ENCODE measurements at places on chromosomes 6 and 20.

DNA sequence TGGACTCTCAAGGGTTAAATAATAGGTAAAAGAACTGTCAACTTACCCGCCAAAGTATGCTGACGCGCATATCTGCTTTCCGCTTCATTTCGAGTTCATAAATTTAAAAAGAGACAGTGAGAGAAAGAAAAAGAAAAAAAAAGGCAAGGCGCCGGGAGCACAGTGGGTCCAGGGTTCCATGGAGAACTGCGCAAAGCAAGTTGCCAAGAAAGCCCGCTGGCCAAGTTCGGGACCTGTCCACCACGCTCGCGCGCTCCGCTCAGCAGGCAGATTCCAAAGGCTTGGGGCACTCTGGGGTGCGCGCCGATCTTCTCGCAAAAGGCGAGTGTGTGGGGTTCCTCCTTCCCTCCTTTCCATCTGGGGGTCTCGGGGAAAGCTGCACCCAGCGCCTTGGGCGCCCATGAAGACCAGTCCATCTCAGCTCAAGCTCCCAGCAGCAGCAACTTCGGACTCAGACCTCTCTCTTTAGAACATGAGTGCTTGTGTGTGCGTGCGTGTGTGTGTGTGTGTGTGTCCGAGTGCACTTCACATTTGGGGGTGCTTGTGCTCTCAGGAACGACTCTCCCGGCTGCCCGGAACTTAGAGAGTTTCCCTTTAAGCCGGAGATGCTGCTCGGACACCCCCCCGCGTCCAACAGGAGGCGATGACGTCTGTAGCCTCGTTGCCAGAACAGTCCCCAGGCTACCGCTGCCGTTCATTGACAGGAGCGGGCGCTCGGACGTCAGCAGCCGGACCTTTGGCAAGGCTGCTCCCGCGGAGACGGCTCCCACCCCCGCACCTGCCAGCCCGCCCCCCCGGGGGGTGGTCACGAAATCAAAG lies 180.0 kb downstream of the TBXT start:
- no peak for DNase-seq

DNA sequence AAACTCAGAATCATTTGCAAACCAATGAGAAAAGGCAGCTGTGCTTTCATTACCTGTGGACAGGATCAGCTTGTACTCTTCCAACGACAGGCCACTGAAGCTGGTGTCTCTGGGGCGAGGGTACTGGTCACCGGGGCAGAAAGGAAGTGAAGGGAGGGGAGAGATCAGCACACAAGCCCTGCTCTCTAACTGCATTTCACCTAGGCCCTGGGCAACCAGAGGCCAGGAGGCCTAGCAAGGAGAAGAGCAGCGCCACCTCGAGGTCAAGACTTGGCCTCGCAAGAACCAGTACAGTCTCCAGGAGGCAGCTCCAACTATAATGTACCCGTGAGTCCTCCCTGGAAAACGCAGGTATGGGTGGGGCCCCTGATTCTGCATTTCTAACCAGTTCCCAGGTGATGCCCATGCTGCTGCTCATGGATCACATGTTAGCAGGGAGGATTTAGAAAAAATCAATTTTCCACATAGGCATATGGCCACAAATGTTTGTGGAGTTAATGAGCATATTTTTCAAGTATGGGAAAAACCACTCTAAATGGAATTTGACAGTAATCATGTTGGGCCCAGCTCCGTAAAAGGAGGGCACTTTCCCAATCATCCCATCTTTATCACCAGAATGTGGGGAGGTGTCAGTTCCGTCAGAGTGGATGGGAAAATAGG lies 11.0 kb downstream of the UQCC2 start:
- peak; percentile 59 for DNase-seq

DNA sequence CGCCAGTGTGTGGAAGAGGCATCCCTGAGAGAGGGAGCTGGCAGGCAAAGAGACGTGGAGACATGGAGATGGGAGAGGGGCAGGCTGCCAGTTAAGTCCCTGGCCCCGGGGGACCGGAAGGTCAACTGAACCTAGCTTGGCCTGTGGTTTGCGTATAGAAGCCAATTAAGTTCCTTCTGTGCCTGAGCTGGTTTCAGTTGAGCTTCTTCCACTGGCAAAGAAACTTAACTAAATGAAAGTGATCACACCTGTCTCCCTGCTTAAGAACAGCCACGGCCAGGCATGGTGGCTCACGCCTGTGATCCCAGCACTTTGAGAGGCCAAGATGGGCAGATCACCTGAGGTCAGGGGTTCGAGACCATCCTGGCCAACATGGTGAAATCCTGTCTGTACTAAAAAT lies 26.7 kb upstream of the NNAT start:
- DNase-seq: no peak

- DNase-seq: no peak
Observed at GRCh38 chr20:48558906-48559305, 268.9 kb downstream of the PREX1 start.

DNA sequence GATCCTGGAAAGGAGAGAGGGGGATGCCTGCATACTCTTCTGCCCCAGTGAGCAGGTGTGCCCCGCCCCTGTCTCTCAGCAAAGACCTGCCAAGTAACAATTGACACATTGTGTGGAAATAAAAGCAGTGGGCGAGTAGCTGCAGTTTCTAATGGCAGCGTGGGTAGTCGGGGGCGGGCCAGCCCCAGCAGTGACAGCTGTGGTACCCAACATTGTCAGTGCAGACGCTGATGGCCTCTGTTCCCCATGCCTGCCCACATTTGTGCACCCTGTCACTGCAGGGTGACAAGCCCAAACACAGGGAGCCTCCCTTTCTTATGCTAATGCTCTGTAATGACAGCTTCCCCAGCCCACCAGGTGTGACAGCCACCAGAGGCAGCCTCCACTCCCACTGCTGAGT lies 491.7 kb downstream of the DHX35 start:
- no peak for DNase-seq

- DNase-seq: no peak
Observed at GRCh38 chr6:107770541-107770940, 53.6 kb downstream of the SCML4 start.

GRCh38 chr20:38066969-38067716 lies 33.6 kb downstream of the RPRD1B start:
- no peak for DNase-seq

DNA sequence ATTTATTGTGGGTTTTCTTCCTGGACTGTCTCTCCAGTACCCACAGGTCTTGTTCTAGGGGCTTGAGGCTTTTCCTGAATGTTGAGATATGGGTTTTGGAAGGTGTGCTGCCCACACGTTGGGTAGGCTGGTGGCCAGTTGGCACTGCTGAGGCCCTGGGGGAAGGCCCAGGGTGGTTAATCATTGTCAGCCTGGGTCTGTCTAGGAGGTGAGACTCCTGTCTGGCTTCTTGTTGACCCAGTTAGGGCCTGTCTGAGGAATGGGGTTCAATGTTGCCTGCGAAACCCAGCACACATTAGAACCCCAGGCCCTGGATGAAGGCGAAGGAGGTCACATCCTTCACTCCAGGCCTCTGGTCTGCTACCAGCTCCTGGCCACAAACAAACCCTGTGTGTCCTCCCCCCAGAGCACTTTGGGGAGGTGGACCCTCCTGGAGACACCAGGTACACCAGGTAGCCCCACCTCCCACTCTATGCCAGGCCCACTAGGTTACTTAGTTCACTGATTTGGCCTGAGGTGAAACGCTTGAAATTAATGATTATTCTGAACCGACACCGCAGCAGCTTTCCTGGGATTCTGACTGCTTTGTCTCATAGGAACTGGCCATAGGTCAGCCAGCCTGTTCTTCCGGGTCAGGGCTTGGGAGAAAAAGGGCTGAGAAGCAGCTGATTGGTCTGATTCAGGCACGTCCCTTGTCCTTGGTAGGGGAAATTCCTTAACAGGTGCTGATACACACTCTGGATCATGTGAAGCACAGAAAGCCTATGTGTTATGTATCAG lies 15.2 kb downstream of the DNMT3B start:
- no peak for DNase-seq

GRCh38 chr6:14701946-14702345 lies 543.9 kb upstream of the JARID2 start:
- DNase-seq: no peak

- no peak for DNase-seq
Observed at GRCh38 chr6:119129968-119130484, 51.6 kb upstream of the FAM184A start.

DNA sequence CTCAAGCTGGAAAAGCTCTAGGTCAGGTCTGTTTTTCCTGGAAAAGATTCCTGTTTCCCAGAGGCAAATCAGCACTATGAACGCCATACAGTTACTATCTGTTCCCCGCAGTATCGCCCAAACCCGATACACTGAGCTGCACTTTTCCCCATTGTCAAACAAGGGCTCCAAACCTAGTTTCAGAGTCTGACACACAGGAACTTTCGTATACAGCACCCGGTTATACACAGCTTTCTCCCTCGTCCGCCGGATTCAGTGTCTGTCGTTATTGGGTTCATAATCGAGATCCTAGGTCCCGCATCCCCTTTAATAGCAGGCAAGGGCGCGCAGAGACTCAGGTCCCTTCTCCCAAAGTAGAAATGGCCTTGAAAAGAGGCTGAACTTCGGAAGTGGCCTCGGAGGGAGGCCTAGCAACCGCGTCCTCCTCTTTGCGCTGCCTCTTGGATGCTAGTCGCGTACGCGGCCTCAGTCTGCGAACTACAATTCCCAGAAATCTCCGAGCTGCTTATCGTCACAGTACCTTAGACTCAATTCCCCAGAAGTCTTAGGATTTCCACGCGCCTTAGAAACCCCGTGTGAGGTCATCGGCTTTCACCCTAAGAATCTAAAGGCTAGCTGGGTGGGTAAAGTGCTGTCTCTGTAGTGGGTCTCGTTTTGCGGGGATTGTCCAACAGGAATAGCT lies 34.2 kb downstream of the ZNF391 start:
- no peak for DNase-seq

DNA sequence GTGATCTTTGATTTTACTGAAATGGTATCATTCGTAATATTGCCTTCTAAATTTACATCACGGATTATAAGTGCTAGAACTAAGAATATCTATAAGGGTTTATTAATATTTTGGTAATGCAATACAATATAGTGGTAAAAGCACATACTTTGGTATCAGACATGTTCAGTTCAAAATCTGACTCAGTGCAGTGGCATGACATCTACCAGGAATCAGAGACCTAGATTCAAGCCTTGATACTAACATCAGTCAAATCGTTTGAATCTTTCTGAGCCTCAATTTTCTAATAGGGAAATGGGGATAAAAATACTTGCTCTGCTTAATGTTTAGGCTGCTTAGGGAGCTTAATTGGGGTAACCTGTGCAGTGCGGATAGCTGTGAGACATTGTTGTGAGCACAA lies 488.0 kb downstream of the BCKDHB start:
- DNase-seq: no peak

- no peak for DNase-seq
Observed at GRCh38 chr6:129510950-129511349, 199.0 kb downstream of the ARHGAP18 start.

GRCh38 chr20:58813369-58813768 lies 37.3 kb downstream of the GNAS-AS1 start:
- no peak for DNase-seq

DNA sequence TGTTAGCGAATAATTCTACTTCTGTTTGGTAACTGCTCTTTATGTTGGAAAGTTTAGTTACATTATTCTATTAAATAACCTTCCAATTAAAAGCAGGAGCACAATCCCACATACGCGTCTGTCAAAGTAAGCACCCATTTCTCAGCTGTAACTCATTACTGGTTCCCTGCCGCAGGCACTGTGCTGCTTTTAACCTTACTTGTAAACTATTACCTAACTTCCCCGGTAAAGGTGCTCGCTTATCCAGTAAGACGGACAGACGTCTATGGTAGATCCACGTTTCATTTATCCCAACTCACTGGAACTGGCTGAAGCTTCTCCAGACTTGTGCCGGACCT lies 529 bp upstream of the ENPP4 start:
- DNase-seq: no peak
